ENCODE measurements at places on chromosomes 12 and 14. TPM values are rescaled to one million over a fixed set of nuclear protein-coding genes. Genes with fewer than 3 reads are reported as not detected.

GRCh38 chr12:117141097-117141898, 42.1 kb upstream of the TESC start:
- DNase-seq, result no peak

The PLA2G1B gene
- not detected for total RNA-seq

DNA sequence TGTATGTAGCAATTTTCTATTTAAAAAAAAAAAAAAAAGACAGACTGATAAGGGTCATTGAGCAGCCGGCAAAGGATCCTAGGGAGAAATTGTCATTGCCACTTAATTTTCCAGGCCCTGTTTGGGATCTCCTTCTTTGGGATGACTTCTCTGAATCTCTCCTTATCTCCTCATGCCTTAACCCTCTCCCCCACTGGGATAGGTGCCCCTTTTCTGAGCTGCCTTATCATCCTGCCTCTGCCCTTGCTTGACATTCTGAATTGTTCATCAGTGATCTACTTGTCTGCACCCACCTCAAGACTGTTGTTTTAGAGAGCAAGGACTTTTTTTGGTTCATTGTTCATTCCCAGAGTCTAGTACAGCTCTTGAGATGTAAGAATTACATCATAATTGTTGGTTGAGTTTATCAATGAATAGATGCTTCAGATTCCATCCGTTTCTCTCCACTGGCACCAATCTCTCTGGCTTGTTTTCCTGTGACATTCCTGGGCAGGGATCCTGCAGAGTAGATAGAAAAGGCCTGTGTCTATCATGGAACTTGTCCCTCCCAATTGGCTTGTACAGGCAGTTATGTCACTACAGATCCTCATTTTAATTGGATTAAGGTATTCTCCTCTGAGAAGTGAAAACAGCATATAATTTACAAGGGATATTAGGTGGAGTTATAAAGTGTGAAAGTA, 42.6 kb downstream of the SOCS2 start:
- no peak for DNase-seq

DNA sequence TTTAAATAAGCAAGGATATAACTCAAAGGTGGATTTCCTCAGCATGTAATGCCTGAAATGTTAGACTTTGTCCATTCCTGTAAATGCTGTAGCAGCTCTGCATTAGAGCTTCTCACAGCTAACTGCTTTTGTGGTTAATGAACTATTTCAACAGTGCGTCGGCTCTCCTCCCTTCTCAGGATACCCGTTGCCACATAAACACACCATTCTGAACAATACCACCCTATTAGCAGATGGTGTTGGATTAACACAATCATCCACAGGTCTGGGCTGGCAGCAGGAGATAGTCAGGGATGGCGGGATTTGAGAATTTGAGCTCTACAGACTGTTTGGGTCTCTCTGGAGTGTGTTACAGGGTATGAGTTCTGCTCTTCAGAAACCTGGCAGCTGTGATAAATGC, 33.5 kb upstream of the C12orf42 start:
- DNase-seq, result no peak

GRCh38 chr14:31941487-31941886, 135.6 kb upstream of the ARHGAP5 start:
- DNase-seq, result no peak

GRCh38 chr12:56839915-56840325, 76.8 kb downstream of the HSD17B6 start:
- no peak for DNase-seq

DNA sequence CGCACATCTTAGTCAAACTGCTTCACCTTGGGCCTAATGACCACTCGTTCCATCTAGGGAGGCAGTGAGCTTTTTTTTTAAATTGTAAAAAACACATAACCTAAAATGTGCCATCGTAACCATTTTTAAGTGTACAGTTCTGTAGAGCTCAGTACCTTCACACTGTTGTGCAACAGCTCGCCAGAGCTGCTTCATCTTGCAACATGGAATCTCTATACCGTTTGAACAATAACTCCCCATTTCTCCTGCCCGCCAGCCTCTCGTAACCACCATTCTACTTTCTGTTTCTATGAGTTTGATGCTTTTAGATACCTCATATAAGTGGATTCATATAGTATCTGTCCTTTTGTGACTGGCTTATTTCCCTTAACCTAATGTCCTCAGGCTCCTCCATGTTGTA, 196.2 kb downstream of the CHST11 start:
- no peak for DNase-seq

- no peak for DNase-seq
These were observed 15.0 kb downstream of the CCND2 start for GRCh38 chr12:4288296-4289131.

The SYT1 gene
- total RNA-seq, result 1.1 TPM

GRCh38 chr12:19709889-19710288, 270.6 kb downstream of the AEBP2 start:
- no peak for DNase-seq

The LRTM2 gene
- not detected for total RNA-seq

The ARG2 gene
- total RNA-seq, result 10.4 TPM

The TMPO gene
- total RNA-seq, result 95.2 TPM

DNA sequence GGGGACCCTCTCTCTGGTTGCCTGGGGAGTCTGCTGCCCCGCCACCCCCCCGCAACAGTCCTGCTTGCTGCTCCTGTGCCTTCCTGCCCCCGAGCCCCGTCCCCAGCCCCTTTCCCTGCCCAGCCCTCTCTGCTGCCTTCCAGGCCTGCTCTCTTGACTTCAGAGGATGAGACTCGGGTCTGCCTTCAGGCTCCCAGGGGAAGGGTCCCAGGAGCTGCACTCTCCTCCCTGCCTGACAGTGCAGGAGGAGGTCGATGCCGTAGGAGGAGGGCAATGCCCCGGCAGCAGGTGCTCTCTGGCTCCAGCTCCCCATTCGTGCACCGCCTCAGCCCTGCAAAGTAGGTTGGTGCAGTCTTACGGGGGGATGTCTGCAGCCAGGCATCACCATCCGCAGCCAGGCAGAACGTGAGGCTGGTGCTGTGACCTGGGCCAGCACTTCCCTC, 185.1 kb upstream of the C14orf180 start:
- no peak for DNase-seq

DNA sequence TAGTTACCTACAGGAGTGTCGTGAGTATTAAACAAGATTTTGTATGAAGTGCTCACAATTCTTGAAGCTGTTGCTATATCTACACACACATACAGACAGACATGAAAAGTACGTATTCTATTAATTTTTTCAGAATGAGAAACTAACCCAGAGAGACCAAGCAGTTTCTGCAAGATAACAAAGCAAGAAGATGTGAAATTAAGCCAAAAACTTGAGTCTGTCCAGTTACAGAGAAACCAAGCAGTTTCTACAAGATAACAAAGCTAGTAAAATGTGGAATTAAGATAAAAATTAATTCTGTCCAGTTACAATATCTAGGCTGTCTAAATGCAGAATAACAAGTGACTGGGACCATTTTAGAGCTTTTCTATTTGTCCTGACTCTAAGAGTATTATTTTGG, 132.4 kb downstream of the ALG10B start:
- no peak for DNase-seq

The SRRM4 gene
- total RNA-seq, result not detected

The NTN4 gene
- 55.2 TPM for total RNA-seq

The ADAM21 gene
- total RNA-seq, result not detected

DNA sequence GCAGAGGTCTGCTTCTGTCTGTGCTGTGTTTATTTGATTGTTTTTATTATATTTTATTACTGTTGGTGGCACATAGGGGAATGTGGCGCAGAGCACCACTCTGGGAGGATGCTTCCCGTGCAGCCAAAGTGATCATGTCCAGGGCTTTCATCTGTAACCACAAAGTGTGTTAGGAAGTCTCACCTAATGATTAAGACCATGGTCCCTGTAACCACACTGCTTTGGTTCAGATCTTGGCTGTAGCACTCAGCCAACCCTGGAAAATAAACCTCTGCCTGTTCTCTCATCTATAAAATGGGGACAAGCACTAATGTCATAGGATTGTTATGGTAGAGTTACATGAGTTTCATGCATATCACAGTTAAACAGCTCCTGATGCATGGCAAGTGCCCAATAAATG, 1.9 kb downstream of the RESF1 start:
- DNase-seq, result no peak

The C14orf132 gene
- 7.5 TPM for total RNA-seq

The VPS37B gene
- total RNA-seq, result 45.0 TPM

- no peak for DNase-seq
These were observed 20.7 kb downstream of the ACACB start for GRCh38 chr12:109137055-109137454.

GRCh38 chr12:104750061-104750460, 208.0 kb downstream of the SLC41A2 start:
- no peak for DNase-seq

- DNase-seq, result no peak
These were observed 338.7 kb downstream of the EGLN3 start for GRCh38 chr14:33612197-33612505.

The ORAI1 gene
- 15.4 TPM for total RNA-seq

The FAM161B gene
- total RNA-seq, result 6.5 TPM

DNA sequence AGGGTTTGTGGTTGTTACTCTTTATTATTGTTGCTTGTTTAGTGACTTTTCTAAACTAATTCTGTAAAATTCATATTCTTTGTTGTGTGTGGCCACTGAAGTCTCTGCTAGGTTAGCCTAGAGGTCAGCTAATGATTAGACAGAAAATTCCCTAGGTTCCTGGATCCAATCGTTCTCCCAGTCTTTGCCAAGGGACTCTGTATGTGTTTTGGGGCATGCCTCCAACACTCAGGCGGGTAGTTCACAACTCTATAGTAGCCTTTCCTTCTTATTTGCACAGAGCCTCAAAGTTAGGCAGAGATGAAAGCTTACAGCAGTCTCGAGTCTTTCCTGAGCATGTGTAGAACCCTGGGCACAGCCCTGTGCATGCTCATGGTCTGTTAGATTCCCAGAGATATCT, 32.7 kb upstream of the RIN3 start:
- DNase-seq, result no peak

- no peak for DNase-seq
These were observed 56.6 kb upstream of the METAP2 start for GRCh38 chr12:95417372-95417771.

The TMEM132C gene
- 15.6 TPM for total RNA-seq

The HCAR3 gene
- 23.1 TPM for total RNA-seq

The PLEKHD1 gene
- total RNA-seq, result 0.19 TPM

The CCDC198 gene
- total RNA-seq, result not detected

DNA sequence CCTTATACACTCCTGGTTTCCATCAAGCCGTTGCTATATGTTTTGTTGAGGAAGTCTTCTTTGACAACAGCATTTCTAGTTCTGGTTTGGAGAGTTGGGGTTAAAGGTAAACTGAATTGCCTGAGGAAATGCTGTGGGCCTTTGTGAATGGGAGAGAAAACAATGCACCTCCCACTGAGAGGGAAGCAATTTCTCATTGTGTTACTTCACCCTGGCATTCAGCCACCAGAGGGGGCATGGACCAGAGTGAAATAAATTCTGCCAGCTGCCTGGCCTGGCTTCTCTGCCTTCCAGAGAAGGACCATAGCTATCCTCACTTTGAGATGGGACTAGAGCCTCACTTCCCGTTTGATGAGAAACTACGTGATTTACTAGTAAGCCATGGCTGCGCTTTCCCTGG, 475.3 kb downstream of the EGLN3 start:
- DNase-seq, result no peak

GRCh38 chr12:29769162-29769858, 14.4 kb downstream of the TMTC1 start:
- DNase-seq, result no peak

DNA sequence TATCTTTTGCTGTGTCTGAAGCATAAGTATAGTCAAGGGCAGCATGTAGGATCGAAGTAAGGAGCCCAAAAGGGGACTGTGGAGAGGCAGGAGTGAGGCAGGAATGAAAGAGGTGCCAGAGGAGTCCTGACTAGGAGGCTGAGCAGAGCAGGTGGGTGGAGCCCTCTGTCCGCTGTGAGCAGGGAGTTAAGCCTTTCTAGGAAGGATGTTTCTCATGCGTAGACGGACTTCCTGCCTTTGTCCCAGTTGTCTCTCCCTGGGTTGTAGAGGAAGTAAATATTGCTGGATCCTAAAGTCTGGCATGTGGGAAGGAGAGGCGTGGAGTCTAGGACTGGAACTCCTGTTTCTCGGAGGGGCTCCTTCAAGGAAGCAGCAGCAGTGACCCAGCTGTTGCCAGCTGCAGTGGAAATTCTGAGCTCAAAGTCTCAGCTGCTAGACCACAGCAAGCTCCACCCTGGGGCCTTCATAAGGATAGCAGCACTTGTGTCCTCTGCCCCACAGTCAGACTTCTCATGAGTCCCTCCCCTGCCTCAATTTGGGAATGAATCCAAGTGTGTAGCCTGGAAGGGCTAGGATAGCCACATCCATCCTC, 44.0 kb downstream of the RBMS2 start:
- DNase-seq, result no peak

DNA sequence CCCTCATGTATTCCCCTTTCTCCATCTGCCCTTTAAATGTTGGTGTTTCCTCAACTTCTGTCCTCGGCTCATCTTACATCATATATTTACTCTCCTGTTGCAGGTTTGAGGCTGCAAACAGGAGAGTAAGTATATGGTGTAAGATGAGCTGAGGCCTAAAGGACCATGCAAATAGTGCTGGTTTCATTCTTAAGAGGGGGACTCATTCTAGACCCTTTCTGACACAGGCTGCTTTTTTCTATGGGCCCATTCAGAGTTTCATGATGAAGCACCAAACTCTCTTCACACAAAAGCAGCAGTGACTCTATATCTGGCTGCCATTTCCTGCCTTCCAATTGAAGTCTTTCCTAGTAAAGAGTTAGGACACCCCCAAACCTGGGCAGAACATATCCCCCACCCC, 218.5 kb downstream of the PHLDA1 start:
- DNase-seq, result no peak

GRCh38 chr12:49170924-49171323, 18.0 kb downstream of the TUBA1A start:
- no peak for DNase-seq

The ENDOU gene
- total RNA-seq, result 2.1 TPM

DNA sequence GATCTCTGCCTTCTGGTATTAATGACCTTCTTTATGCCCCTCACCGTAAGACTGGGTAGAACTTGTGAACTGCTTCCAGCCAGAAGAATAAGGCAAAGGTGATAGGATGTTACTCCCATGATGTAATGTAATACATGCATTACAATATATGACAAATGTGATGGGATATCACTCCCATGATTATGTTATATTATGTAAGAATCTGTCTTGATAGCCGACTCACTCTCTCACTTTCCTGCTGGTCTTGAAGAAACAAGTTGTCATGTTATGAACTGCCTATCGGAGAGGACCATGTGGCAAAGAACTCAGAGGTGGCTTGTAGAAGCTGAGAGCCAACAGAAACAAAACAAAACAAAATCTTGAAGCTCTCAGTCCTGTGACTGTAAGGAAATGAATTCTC, 30.6 kb upstream of the OSBPL8 start:
- no peak for DNase-seq

DNA sequence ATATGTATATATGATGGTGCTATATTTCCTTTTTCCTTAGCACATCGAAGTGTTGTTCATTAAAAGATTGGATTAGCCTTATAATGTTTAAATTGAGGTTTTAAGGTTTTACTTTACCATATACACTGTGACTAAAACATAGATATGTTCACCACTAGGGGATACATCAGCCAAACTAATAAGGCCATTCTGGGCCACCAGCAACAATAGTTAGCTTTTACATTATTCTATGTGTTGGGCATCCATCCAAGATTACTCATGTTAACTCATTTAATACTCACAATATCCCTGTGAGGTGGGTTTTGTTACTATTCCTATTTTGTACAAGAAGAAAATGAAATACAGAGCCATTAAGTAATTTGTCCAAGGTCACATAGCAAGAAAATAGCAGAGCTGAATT, 202.6 kb upstream of the AVPR1A start:
- no peak for DNase-seq

- no peak for DNase-seq
These were observed 172.7 kb upstream of the OR4E1 start for GRCh38 chr14:21846227-21846885.
